Stimulated activated CD8-positive, alpha-beta memory T cell treated with anti-CD3 and anti-CD28 coated beads, Interleukin-4, amount 100 ng/mL, for 48 hours (primary cell): ENCODE measurements at places on chromosomes 3 and 15.
A peak's percentile ranks its signal among the peaks of the same experiment; 100 is the strongest.

DNA sequence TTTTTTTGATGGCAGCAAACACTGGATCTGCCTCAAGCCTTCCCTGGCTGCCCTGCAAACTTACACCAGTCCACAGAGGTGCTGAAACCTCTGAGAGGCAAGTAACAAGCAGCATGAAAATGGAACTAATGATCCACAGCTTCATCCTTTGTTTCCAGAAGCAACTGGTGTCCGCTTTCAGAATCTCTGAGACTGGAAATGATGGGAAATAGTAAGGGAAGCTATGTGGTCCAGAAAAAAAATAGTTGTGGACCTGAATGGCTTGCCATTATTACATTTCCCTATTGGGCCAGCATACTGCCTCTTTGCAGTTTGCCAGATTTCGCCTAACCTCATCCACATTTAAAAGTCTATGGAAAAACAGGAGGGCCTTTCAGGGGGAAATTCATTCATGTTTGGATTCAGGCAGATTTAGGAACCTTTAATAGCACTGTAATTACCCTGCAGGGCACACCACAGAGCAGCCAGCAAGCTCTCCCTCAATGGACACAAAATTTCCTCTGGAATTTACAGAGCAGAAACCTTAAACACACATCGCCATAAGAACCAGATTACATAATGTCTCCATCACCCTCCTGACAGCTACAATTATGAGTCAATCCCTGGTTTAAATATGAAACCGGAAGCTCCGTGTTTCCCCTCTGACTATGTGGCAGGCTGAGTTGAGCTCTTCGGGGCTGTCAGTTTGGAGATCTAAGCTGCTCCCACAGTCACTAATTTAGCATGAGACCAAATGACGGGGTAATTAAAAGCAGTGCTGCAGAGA, 134.4 kb downstream of the TMCO5A start:
- DNase-seq: peak; percentile 30

DNA sequence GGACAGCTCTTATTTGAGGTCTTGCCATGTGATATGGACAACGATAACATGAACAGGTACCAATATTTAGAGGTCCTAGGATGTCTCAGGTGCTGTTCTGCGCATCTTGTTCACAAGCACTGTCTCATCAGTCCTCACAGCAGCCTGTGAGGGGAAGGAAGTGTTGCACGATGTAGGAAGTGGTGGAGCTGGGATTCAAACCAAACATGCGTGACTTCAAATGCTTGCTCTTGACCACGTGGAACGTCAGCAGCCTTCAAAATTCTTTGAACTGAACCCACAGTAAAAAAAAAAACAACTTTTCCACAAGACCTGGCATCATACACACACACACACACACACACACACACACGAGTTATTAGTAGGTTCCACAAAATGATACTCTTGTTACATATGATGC, 153.4 kb upstream of the SMAD3 start:
- DNase-seq: no peak

- no peak for DNase-seq
Measured at GRCh38 chr3:53009826-53010539, 35.9 kb downstream of the SFMBT1 start.

- peak; percentile 57 for DNase-seq
Measured at GRCh38 chr3:196604548-196604947, 34.9 kb upstream of the NRROS start.

DNA sequence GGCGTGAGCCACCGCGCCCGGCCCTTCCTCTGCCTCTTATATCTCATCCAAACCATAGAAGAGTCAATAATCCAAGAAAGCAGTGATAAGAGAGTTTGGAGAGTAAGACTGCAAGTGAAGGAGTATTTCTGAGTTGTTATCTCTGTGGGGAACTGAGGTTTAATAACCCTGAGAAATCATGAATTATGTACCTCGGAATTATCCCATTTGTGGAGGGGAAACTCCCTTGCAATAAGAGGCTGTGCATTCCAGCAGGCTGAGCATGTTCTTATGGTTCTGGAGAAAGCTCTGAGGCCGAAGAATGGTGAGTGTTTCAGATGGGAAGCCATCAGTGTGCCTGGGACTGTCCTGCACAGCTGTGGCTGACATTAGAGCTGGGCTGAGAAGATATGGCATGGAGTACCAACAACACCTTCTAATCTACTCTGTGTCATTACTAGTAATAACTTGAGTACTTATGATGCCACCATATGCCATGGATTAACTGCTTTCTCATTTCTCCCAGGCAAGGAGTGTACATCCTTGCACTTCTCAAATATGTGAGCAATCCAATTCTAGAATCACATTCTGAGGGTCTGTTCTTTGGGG, 31.4 kb upstream of the NOX5 start:
- no peak for DNase-seq

GRCh38 chr3:31960793-31961431, 20.1 kb downstream of the OSBPL10 start:
- no peak for DNase-seq

- no peak for DNase-seq
Measured at GRCh38 chr3:4776980-4777581, 202.2 kb upstream of the BHLHE40 start.

- DNase-seq: no peak
Measured at GRCh38 chr3:140768941-140769340, 91.1 kb downstream of the TRIM42 start.

- DNase-seq: no peak
Measured at GRCh38 chr3:18643281-18643680, 218.1 kb upstream of the SATB1 start.

- no peak for DNase-seq
Measured at GRCh38 chr3:161991901-161992540, 495.4 kb downstream of the OTOL1 start.

DNA sequence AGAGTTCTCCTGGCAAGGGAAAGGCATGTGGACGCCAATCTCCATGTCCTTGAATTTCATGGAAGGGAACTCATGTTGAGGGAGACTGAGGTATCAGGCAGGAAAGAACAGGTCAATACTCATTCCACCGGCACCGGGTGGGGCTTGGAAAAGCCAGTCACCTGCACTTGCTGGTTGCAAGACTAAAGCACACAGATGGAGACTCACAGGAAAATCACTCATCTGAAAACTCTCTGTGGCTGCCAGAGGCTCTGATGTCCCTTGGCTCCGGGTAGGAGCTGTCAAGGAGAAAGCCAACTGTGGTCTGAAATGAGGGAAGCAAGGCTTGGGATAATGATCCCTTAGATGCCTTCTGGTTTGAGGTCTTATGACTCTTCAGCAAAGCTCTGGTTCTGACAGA, 8.7 kb upstream of the CGNL1 start:
- no peak for DNase-seq

DNA sequence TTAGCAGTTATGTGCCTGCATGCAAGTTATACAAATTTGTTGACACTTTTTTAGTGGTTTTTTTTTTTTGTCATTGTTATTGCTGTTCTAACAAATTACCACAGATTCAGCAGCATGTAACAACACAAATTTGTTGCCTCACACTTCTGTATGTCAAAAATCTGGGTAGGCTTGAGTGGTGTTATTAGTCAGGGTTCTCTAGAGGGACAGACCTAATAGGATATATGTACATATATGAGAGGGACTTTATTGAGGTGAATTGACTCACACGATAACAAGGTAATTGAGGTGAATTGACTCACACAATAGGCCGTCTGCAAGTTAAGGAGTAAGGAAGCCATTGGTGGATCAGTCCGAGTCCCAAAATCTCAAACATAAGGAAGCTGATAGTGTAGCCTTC, 15.0 kb upstream of the PLSCR1 start:
- DNase-seq: no peak

GRCh38 chr15:40982855-40983254, 29.6 kb downstream of the CHAC1 start:
- no peak for DNase-seq

- DNase-seq: no peak
Measured at GRCh38 chr15:82739086-82739485, 29.4 kb upstream of the AP3B2 start.

GRCh38 chr3:59836531-59836930, 786.7 kb upstream of the CFAP20DC start:
- DNase-seq: no peak

GRCh38 chr15:98167722-98168268, 207.3 kb downstream of the ARRDC4 start:
- no peak for DNase-seq

GRCh38 chr3:32992310-32992686, 40.9 kb downstream of the CCR4 start:
- no peak for DNase-seq

DNA sequence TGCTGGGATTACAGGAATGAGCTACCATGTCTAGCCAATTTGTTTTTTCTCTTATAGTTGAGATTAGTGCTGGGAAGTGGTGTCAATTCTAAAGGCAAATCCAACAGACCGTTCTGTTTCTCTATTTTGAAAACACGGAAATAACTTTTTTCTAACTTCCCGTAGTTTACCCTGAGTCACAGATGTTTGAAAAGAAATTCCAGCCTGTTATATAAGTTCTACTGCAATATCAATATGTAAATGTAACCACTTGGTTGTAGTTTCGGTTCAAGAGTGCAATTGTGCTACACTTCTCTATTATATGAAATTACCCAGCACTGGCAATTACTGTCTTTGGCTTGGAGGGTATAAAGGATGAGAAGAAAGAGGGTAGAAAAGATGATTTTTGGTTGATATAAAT, 22.3 kb upstream of the GNB4 start:
- no peak for DNase-seq

DNA sequence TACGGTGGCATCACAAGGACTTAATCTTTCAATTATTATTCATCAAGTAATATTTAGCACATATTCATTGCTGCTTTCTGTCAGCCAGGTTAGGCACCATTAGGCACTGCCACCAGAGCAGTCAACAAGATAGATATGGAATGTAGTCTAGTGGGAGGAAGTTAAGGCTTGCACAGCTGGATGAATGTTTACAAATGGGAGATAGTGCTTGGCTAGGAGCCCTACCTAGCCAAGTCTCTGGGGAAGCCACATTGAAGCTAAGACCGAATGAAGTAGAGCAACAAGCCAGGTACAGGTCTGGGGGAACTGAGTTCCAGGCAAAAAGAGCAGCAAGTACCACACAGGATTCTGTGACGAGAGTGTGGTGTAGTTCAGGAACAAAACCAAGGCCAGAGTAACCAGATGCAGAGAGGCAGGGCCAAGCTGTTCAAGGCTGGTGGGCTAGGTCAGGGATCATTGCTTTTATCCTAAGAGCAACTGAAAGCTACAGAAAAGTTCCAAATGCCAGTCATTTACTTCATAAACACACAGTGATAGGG, 33.4 kb upstream of the SCAANT1 start:
- no peak for DNase-seq

GRCh38 chr15:81133782-81134461, at the start of gene CFAP161:
Gene CFAP161 (plus strand): TSS chr15:81134270. CDS start chr15:81134330, 60 bp downstream.
- DNase-seq: peak; percentile 69

GRCh38 chr15:41944313-41944940, 27.9 kb downstream of the EHD4 start:
- no peak for DNase-seq

- no peak for DNase-seq
Measured at GRCh38 chr15:65423976-65424679, 1.4 kb upstream of the IGDCC4 start.

- no peak for DNase-seq
Measured at GRCh38 chr15:80832686-80833085, 53.5 kb downstream of the CEMIP start.

DNA sequence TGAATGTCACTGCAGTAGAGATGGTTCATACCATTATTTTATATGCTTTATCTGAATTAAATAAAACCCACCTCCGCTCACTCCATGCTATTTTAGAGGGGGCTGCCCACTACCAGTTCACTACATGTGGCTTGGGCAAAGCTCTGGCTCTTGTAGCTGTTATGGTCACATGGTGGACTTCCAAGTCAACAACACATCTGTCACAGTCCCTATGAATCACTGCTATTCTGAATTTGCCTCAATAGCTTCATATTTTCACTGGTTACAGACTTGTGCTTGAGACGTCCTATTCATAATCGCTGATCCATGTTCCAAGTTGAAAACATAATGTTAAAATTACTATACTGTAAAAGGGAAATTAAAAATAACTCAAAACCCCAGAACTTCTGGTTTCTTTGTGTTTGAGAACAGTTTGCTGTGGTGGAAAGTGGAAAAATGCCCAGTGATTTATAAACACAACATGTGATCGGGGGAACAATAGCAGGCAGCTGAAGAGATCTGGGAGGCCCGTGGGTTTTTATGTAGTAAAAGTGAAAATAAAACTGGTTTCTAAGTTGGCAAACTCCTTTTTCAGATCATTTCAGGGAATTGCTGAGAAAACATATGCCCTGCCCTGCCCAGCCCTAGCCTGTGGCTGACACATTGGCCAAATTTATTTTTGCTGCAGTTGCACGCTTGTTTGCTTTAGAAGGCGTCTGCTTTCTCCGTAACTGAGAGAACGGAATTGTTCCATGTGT, 128.8 kb upstream of the PRR23C start:
- DNase-seq: no peak

DNA sequence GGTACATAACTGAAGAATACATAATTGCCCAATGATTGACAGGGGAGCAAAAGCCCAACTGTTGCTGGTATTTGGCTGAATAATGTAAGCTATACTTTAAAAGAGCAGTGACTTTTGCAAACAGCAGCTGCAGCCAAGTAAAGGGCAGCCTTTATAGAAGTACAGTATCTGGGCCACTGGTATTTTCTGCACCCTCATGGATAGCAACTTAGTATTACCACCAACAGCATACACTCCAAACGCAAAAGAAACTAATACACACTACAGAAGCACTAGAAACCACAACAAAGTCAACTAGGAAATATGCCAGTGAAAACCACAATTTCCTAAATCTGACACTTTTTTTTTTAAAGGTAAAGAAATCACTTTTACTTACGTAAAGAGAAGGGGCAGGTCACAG, 206.1 kb downstream of the TIGIT start:
- no peak for DNase-seq

- DNase-seq: peak; percentile 51
Measured at GRCh38 chr3:14431452-14431916, 29.1 kb downstream of the SLC6A6 start.

- DNase-seq: no peak
Measured at GRCh38 chr3:120425572-120426250, 25.1 kb downstream of the FSTL1 start.

- no peak for DNase-seq
Measured at GRCh38 chr3:135918600-135918999, 46.9 kb upstream of the PPP2R3A start.

DNA sequence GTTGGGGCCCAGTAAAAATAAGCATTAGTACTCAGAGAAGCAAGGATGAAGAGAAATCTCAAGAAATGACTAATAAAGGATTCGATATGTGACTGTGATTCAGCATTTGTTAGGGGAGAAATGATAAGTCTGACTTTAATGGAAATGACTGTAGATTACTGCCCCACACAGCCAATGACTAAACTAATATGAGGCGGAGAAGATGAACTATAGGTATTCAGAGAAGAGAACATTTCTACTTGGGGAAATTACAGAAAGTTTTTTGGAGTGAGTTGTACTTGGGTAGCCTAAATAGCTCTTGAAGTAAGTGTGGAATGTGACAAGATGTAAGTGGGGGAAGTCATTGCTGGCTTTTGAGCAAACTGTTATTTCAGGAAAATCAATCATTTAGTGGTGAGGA, 380.0 kb downstream of the PDCD6IP start:
- DNase-seq: no peak

GRCh38 chr15:99703603-99704443, 29.4 kb downstream of the LYSMD4 start:
- DNase-seq: no peak

GRCh38 chr3:110815008-110815583, 256.5 kb upstream of the NECTIN3 start:
- no peak for DNase-seq

- DNase-seq: no peak
Measured at GRCh38 chr3:65974509-65974908, 64.2 kb downstream of the MAGI1 start.
